Motor neuron (in vitro differentiated cells): ENCODE measurements at places on chromosomes 13 and 19. TPM values are rescaled to one million over a fixed set of nuclear protein-coding genes. Genes with fewer than 3 reads are reported as not detected.

The ZNF57 gene
- total RNA-seq = 6.5 and 7.2 TPM in 2 replicates

The CNFN gene
- total RNA-seq = 0.87 TPM in 1 of 2 replicates, not detected in the other

The TMEM145 gene
- total RNA-seq = 0.42 and 1.1 TPM in 2 replicates

The FCAR gene
- total RNA-seq = not detected in 2 replicates

The CEACAM4 gene
- not detected in 2 replicates for total RNA-seq

The SLC1A6 gene
- 2.6 and 5.2 TPM in 2 replicates for total RNA-seq

The MRPL54 gene
- total RNA-seq = 65.3 and 70.0 TPM in 2 replicates
